Activated effector memory CD4-positive, alpha-beta T cell treated with anti-CD3 and anti-CD28 coated beads, Interleukin-2, amount 50 U/mL, for 16 hours (primary cell): ENCODE measurements at places on chromosomes 7 and 10.
A peak's percentile ranks its signal among the peaks of the same experiment; 100 is the strongest.

DNA sequence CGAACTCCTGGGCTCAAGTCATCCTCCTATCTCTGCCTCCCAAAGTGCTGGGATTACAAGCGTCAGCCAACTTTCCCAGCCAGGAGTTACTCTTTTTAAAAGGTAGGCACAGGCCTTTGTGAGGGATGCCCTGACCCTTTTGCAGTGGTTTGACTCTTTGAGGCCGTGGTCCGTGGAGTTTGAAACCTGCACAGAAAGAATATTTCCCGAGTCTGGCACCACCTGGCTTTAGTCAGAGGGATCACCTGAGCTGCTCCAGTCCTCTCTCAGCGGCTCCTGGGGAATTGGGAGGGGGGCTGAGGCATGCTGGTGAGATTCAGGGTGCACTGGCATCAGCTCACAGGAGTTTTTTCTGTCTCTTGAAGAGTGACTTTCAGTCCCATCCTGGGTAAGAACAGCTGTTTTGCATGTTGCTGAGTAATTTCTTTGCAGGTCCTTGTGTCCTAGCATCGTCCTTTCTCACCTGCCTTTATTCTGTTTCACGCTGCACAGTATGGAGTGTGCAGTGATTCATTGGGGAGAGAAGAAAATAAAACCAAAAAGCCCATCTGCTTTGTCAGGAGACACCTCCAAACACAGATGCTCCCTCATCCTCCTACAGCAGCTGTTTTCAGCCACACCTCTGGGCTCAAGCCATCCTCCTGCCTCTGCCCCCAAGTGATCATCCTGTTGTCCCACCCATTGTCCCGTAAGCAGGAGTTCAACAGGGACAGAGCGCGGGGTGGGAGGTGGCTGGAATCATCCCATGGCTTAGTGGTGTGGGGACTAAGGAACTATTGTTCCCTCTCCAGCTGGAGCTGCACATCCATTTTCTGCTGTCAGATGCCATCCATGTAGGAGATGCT lies 284.7 kb downstream of the CAMK1D start:
- DNase-seq, result no peak

DNA sequence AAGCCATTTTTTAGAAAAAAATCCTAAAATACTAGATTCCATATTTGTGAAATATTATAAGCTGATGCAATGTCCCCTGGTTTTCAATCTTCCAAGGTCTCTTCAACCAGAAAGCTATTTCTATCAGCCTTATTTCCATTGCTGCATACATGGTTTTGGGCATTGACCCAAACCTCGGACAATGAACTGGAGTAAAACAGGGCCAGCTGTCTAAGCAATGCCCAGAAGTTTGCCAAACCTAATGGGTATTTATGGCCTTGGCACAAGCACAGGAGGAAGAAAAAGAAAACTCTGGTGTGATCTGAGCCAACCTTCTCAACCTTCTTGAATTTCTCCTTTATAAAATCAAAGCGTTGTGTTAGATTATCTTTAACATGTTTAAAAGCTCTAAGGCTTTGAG lies 402.3 kb downstream of the DNAJB9 start:
- no peak for DNase-seq

- DNase-seq, result no peak
These were observed 29.4 kb downstream of the CLRN3 start for GRCh38 chr10:127863231-127863825.

GRCh38 chr10:104104418-104104817 lies 17.6 kb upstream of the SFR1 start:
- DNase-seq, result no peak

GRCh38 chr10:2990764-2991163 lies 76.6 kb upstream of the PFKP start:
- DNase-seq, result no peak

- no peak for DNase-seq
These were observed 153.0 kb downstream of the ATE1 start for GRCh38 chr10:121774813-121775212.

DNA sequence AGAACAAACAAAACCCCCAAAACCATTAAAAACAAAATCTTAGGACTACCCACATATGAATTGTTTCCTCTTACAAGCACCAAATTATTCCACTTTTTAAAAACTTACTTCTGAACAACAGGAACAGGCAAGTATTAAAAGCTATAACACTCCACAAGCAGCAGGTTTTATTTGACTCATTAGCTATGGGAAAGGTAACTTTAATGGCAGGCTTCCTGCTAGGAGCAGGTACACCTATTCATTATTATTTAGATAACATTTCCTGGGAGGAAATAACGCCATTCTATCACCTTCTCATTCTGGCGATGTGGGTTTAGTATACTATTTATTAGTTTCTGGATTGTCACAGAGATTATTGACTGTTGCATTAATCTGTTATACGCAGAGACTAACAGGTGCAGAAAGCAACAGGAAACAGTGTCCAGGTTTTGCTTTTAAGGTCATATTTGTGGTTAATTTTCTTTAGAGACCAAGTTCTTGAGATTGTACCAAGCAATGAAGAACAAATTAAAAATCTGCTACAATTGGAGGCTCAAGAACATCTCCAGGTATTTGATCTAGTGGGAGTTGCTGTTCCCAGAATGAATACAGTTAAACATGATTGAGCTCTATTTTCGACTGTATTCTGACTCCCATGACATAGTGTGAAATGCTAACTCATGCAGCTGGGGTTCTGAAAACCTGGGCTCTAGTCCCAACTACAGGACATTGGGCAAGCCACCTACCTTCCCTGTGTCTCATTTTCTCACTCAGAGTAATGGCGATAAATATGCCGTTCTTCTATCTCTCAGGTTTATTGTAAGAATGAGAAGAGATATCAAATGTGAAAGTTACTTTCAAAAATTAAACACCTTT lies 2.0 kb downstream of the CPA2 start:
- no peak for DNase-seq

DNA sequence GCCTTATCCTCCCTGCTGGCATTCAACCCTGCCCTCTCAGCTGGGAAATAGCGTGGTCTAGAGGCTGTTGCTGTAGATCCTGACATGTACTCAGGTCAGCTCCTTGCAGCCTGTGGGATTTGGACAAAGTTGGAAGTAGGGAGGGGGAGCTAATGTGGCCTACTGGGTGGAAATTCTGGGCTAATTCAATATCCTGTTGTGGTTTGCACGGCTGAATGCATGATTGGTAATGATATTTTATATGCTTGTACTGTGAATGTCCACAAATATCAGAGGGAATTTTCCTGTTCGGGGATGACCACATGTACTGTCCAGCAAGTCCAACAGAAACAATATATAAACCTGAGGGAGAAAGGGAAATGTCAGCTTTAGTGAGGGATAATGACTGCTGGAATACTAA lies 22.1 kb upstream of the NPVF start:
- no peak for DNase-seq

DNA sequence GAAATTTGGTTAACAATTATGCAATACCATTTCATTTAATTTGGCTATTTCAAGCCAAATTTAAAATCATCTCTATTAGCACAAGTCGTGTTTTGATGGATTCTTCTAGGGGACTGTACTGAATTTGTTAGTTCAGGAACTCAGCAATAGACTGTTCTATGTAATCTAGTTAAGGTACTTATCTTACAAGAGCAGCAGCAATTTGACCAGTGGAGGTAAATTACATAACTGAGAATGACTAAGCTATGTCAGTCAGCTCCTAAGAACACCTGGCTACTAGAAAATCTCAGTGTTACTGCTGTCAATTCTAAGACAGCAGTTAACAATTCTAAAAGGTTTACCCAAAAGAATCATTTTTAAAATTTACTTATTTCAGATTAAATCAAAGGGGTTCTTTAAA lies 513.9 kb upstream of the ZWINT start:
- DNase-seq, result no peak

- no peak for DNase-seq
These were observed 569.4 kb downstream of the SUGCT start for GRCh38 chr7:40704172-40704571.

DNA sequence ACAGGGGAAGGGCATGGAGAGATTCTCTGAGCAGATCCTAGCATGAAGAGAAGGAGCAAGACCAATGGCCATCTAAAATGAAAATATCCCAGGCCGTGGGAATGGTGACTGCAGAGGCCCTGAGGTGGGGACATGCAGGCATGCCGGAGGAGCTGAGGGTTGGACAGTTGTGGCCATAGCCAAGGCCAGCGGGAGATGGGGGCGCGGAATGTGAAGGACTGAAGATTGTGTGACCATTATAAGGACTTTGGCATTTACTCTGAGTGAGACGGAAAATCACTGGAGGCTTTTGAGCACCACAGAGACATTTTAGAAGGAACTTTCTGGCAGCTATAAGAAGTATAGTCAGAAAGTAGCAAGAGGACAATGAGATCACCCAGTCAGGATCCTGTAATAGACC lies 341.1 kb downstream of the SFMBT2 start:
- DNase-seq, result no peak

GRCh38 chr7:75743455-75743859 lies 4.7 kb upstream of the HIP1 start:
- no peak for DNase-seq

DNA sequence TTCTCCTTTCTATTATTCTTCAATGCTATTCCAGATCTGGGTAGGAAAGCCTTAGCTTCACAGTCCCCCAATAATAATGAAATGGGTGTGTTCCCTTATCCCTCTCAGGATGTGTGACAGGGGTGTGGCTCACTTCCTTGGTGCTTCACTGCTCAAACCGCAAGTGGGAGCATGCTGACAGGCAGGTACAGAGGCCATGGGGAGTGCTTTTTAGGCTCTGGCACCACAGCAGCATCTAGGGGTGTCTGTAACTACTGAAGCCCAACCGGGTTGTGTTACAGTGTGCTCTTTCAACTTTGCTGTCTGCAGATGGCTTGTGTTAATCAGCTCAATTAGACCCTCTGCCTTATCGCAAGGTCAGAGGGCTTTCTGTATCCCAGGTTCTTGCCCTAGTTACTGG lies 79.4 kb upstream of the CYP2C9 start:
- no peak for DNase-seq

- DNase-seq, result peak; percentile 30
These were observed 62.1 kb downstream of the TCERG1L start for GRCh38 chr10:131249238-131249954.

GRCh38 chr7:50184271-50184990 lies 91.4 kb upstream of the ZPBP start:
- DNase-seq, result no peak

DNA sequence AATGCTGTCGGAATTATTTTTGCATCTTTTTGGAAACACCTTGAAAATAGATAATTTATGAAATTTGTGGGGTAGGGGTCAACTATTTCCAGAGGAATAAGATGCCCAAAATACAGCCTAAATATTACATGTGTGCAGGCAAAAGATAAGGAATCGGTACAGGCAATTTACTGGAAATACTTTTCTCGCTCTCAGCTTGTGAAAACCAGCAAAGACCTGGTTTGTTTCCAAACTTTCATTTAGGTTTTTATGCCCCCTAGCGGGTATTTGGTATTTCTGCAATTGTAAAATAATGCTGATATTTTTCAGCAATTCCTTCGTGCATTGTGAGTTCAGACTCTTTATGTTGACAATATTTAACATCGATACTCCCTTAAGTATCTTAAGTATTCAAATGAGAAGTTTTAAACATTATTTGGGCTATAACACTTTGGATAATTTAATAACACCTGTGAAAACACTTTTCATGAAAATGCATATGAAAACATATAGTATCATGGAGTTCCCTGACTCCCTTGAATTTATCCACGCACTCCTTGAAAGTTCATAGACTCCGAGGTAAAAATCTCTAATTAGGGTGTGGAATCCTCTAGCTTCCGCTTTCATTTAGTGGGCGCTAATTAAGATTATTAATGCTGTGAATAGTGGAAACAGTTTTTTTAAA lies 132.4 kb downstream of the TSPAN12 start:
- DNase-seq, result no peak

DNA sequence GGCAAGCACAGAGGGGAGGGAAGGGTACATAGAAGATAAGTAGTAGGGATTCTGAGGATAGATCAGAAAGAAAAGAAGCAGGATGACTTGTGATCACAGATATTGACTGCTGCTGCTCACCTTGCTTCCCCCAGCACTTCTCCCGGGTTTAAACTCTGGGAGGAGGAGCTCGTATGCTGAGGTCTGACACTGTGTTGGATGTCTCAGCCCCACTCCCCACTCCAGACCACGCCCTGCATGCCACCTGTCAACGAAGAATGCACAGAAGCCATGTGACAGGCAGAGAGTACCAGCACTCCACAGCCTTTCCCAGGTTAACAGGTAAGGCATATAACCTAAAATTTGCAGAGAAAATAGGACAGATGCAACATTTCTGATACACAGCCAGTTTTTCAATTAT lies 388.9 kb downstream of the TNS3 start:
- no peak for DNase-seq

- DNase-seq, result no peak
These were observed 60.4 kb upstream of the KCNIP2 start for GRCh38 chr10:101903827-101904550.

DNA sequence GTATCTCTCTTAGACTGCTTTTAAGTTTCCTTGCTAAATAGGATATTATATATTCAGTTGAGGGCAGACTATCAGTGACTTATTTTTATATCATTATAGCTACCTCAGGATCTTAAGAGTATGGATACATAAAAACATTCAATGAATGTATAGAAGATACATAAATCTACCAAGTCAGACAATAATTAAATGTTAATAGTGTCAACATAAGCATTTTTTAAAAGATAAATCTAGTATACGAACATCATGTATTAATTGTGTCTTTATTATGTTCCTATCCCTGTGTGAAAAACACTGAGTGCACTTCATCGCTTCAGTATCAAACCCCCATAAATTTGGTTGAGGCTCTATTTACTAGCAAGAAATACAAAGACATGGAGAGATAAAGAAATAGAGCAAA lies 242.8 kb downstream of the CRPPA start:
- DNase-seq, result no peak

- DNase-seq, result no peak
These were observed 68.0 kb downstream of the VOPP1 start for GRCh38 chr7:55504093-55504859.

DNA sequence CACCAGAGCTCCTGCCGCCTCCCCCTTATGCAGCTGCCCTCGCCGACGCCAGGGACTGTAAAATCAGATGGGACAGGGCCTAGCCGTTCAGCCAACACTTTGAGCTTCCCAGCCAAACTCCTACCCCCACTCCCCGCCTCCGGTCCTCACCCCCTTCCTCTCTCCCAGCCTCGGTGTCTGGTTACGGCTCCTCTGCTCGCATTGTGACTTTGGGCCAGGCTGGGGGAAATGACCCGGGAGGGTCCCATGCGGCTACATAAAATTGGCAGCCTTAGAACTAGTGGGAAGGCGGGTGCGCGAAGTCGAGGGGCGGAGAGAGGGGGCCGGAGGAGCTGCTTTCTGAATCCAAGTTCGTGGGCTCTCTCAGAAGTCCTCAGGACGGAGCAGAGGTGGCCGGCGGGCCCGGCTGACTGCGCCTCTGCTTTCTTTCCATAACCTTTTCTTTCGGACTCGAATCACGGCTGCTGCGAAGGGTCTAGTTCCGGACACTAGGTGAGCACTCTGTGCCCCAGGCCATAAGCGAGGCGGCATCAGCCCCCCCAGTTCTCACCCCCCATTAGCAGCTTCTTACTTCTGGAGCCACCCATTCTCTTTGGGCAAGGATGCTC lies at the start of gene KAZALD1:
Gene KAZALD1 (plus strand): TSS at position 366 of the 608 bp plus-strand sequence. CDS start 604 bp downstream, outside the sequence.
- DNase-seq, result no peak

GRCh38 chr7:155745737-155746136 lies 66.5 kb downstream of the SHH start:
- no peak for DNase-seq

- no peak for DNase-seq
These were observed 14.3 kb downstream of the GALNT17 start for GRCh38 chr7:71145906-71146901.
